ENCODE measurements at places on chromosomes 5 and 9.

GRCh38 chr5:131968396-131968954 is 23.0 kb upstream of the MEIKIN start:
- no peak for DNase-seq

DNA sequence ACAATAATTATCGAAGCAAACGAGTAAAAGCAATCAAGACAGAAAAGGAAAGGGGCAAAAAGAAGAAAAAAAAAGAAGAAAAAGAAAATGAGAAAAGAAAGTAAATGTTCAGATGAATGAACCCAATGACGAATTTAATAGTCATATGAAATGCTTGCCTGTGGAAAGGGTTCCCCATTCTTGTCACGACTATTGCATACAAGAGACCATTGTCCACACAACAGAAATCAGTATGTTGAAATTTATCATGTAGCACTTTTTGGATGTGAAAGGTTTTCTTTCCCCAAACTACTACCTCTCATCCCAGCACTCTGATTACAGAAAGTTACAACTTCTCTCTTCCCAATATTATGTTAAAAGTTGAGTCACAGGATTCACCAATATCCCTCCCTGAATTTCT is 162.4 kb downstream of the ZDHHC21 start:
- no peak for DNase-seq

DNA sequence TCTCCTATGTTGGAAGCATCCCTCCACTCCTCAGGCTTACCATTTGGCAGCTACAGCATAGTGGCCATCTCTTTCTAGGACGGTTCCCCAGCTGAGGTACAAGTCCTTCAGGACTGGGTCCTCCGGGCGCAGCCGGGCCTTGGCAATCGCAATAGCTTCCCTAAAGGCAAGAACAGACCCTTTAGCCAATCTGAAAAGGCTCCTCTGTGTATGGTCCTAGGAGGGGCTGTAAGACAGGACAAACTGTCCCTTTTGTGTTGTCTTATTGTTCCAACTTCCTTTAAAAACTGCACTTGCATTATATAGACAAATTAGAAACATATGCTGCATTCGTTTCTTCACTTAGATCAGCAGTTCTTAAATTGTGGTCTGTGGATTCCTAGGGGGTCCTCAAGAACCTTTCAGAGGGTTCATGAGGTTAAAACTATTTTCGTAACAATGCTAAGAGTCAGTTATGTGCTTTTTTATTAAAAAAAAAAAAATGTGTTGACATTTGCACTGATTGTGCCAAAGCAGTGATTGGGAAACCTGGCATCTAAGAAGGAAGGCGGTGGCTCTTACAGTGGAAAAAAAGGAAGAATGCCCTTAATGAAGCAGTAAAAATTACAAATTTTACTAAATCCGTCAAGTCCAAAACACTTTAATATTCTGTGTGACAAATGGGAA is 38.7 kb downstream of the GEMIN5 start:
- no peak for DNase-seq

DNA sequence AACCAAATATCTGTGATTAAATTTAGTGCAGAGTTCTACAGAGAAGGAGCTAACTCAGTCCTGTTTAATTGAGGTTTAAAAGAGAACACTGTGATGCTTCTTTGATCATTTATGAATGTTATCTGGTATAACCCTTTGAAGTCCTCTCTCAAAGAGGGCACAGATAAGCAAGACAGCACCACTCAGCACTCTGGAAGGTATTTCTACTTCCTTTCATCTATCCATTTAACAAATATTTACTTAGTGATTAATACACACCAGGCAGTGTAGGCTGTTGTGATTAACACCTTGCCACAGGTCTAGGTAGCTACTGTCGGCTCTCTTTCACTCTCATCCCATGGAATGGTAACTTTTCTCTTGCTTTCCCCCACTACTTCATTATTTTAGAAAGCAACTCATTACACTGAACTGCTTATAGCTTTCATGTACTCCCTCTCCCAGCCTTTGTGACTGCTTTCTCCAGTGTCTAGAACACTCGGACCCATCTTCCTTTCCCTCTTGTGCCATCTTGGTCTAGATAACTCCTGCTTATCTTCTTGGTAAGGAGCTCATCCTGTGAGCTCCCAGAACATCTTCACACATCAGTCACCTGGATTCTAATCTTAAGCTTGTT is 54.7 kb downstream of the GLDC start:
- no peak for DNase-seq

DNA sequence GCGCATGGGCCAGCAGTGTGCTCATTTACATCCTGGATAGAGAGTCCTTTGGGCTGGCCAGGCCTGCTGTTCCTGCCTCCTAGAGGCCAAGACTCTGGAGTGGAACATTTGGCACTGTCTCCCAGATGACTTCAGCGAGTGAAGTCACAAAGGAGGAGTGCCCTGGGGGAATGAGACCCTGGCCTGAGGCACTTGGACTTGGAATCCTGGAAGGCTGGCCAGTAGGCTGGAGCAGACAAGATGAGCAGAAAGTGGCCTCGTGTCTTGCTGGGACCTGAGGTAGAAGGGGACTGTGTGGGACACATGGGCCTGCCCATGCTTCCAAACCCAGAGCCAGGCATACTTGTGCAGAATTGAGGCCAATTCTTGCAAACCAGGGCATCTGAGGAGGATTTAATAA is at the start of gene TSSK1B:
TSS of gene TSSK1B (minus strand) at position 101 of the 400 bp plus-strand sequence. CDS start 150 bp downstream, outside the sequence.
- no peak for DNase-seq

- DNase-seq = peak; percentile 68
Measured at GRCh38 chr5:159616952-159617351, 286.7 kb upstream of the IL12B start.

DNA sequence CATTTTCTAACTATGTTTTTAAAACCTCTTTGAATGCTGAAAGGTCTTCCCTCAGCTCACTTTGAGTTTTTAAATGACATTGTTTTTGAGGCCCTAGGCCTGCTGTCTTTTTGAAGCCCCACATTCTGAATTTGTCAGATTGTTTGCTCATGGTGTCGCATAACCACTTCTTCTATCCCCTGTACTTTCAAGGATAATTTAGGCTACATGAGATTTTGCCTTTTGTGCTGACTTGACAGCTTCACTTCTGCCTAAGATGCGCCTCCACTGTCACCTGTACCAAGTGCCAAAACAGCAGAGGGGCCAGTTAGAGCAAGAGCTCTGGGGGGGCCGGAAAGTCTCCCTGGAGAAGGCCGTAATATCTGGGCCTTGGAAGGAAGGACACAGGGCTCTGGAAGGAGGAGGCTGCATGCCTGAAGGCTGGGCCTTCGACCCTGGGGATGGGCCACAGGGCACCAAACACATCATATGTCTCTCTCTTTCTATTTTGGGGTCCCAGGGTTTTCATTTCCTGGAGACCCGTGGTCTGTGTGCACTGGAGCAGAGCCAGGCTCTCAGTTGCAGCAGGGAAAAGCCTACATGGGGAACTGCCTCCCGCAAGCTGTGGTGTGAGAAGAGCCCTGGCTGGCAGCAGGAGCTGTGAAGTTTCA is 49.1 kb downstream of the NDST1 start:
- no peak for DNase-seq

DNA sequence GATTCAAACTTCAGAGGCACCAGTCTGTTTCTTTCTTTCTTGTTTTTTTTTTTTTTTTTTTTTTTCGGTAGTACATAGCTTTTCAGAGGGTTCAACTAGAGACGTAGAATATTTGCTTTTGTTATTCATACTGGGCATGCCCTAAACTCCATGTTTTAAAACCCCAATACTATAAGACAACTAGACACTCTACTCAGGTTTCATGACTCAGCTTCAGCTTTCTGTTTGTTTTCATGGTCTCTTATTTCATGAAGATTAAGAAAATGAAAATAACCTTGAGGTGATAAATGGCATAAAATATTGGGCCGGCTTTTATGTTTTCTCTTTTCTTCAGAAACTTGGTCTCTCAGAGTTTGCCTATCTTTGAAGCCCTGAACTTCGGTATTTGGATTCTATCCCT is 2126.3 kb upstream of the ACO1 start:
- DNase-seq = no peak

DNA sequence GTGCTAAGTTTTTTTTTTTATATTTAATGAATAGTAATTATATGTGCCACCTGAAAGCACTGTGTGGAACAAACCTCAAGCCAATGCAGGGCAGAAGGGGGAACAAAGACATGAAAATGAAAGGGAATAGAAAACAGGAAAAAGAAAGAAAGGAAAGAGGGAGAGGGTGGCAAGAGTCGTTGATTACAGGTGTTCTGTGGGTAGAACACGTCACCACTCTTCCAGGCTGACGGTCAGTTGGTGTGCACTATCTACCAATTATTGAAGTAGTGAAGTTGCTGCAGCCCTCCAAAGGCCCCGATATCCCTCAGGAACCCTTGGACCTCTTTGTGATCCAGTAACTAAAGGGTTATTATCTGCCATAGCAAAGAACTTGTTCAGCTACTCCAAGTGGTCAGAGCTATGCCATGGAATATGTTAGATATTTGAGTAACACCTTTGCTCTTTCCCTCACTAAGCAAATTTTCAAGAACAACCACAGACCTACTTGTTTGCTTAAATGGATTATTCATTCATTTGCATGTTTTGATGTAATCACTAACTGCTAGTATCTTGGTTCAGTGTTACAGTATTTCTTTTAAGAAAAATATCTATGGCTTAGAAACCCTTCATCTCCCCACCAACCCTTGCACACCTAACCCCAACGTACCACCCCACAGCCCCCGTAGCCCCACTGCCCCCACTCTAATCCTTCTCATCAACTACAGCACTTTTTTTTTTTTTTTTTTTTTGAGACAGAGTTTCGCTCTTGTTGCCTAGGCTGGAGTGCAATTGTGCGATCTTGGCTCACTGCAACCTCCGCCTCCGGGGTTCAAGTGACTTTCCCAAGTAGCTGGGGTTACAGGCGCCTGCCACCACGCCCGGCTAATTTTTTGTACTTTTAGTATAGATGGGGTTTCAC is 31.3 kb downstream of the FYB1 start:
- no peak for DNase-seq

DNA sequence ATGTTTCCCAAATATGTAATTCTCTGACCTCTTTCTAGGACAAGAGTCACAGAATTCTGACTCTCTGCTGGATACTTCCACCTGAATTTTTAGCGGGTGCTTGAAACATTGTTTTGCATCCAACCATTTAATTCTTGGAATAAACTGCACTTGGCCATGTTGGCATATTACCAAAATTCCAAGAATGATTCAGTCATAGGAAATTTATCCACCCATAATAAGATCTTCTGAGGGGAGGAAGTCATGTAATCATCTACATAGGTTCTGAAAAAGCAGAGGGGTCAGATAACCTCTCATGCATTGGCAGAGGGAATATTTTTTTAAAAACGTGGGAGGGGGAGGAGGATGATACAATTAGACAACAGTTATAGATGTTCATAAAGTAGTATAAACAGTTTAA is 156.9 kb downstream of the PAM start:
- DNase-seq = no peak
